ENCODE measurements at places on chromosomes 6 and 20.
A peak's percentile ranks its signal among the peaks of the same experiment; 100 is the strongest.

- no peak for ATAC-seq
These were observed 3.8 kb downstream of the RSPO4 start for GRCh38 chr20:998231-998830.

DNA sequence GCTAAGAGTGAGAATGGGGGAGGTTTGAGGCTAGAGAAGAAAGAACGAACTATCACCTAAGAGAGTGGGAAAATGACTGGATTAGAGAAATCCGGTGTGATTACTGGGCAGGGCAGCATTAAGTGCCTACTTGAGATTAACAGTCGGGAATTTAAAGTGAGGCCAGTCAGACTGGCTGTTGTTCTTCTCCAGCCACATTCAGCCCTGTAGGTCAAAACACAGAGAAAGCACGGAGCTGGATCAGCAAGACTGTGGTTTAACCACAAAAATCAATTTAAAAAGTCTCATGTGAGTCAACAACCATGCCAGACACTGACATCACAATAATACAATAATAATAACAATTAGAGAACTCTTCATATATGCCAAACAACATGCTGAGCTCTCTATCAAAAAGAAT, 301.9 kb upstream of the SGK1 start:
- ATAC-seq: no peak

DNA sequence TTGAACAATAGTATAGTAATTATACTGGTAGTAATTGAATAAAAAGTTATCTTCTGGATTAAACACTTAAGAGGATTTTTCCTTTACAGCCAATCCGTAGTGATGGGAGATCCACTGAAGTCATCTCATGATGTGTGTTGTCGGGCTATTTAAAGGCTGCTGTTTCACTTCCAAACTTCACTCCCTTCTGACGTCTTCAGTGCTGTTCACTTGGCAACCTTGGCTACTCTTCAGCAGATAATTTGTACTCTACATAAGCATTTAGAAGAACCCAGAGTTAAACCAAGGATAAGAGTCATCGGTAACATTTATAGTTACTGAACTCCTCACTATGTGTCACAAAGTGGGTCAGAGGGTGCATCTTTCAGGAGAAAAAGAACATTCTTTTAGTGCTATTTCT, 179.1 kb upstream of the EYA4 start:
- ATAC-seq: no peak

DNA sequence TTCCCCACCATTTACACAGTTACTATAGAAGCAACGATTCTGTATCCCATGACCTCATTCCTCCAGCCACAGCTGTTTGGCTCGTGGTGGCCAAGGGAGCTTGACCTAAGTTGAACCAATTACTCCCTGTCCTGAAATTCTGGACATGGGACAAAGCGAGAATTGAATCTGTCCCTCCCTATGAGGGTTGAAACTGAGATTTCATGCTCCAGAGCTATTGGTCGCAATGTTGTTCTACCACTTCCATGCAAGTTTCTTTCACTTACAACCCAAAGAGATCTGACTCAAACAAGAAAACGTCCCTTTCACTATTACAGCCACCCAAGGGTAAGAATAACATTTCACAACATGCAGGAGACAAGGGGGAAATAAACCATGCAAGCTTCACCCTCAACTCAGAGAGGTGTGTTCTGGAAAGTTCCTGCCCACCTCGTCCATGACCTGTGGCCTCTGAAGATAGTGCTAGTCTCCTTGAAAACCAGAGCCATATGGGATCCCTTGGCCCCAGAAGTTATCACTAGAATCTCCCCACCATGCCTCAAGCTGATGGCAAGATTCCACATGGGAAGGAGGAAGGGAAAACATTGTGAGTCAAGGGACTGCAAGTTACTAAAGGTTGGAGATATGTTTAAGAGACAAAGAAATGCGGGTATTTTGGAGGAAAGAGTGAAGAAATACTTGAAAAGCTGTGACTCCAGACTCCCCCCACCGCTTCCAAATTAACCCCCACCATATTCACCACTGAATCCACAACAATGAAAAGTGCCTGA, 74.5 kb upstream of the SRSF6 start:
- ATAC-seq: peak; percentile 48

GRCh38 chr6:45718871-45719270, 296.8 kb downstream of the CLIC5 start:
- no peak for ATAC-seq

GRCh38 chr6:22098601-22099031, 198.2 kb downstream of the PRL start:
- ATAC-seq: no peak

DNA sequence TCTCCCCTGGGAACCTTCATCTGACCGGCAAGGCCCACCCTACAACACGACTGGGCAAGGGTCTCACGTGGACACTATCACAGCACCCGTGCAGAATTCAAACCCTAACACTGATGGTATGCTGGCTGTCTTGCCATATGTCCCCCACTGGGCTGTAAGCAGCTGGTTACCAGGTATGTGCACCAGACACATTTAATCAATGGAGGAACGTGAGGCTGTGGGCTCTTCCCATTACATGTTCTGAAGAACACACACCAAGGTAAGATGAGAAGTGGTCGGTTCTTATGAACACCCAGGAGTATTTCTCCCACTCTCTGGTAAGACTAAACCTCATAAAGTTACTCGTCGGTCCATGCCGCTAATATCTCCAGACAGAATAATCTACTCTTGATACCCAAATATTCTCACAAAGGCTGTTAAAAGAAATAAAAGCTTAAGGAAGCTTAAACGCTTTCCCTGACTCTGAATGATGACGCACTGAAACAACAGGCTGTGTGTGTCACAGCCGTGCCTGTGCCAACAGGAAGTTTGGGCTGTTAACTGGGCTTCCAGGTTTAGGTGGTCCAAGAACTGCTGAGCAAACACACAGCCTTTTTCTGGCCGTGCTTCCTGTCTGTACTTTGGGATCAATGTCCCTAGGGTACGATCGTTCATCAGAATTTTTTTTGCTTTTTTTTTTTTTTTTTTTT, 75.3 kb downstream of the SLC23A2 start:
- no peak for ATAC-seq

GRCh38 chr6:13398421-13398994, 70.2 kb upstream of the TBC1D7 start:
- no peak for ATAC-seq

All from stimulated activated memory B cell treated with anti-CD40 and anti-IgM and Interleukin-4, amounts not matched to agents 10 μg/mL and 1 μg/mL and 100 μg/mL, for 72 hours (primary cell).